ENCODE measurements at places on chromosomes 5 and 9. TPM values are rescaled to one million over a fixed set of nuclear protein-coding genes. Genes with fewer than 3 reads are reported as not detected.

PTGS1 gene
- not detected for polyA plus RNA-seq

CDK7 gene
- polyA plus RNA-seq = 90.1 TPM

ENTPD2 gene
- not detected for polyA plus RNA-seq

FYB1 gene
- 0.87 TPM for polyA plus RNA-seq

IFT74 gene
- 28.4 TPM for polyA plus RNA-seq

IRX4 gene
- polyA plus RNA-seq = not detected

NEUROG1 gene
- polyA plus RNA-seq = not detected

PRR16 gene
- polyA plus RNA-seq = 0.25 TPM

PTPRD gene
- polyA plus RNA-seq = 17.0 TPM

PCDHGB2 gene
- 0.08 TPM for polyA plus RNA-seq

GFPT2 gene
- 7.6 TPM for polyA plus RNA-seq

GMCL2 gene
- polyA plus RNA-seq = not detected

IFNK gene
- not detected for polyA plus RNA-seq

PLAA gene
- polyA plus RNA-seq = 20.3 TPM

PITX1 gene
- not detected for polyA plus RNA-seq

FAM153A gene
- polyA plus RNA-seq = 8.3 TPM

LCN15 gene
- polyA plus RNA-seq = not detected

AQP3 gene
- polyA plus RNA-seq = 3.4 TPM
